NCI-H187 (cell line): ENCODE measurements at places on chromosomes 4 and X.

- DNase-seq: no peak
These were observed at the start of gene GK2 for GRCh38 chr4:79408063-79408462. TSS of gene GK2 (minus strand) at chr4:79408228. CDS start at chr4:79408200, 28 bp downstream.

GRCh38 chr4:7060346-7061150 is 7.3 kb downstream of the GRPEL1 start:
- DNase-seq: no peak

DNA sequence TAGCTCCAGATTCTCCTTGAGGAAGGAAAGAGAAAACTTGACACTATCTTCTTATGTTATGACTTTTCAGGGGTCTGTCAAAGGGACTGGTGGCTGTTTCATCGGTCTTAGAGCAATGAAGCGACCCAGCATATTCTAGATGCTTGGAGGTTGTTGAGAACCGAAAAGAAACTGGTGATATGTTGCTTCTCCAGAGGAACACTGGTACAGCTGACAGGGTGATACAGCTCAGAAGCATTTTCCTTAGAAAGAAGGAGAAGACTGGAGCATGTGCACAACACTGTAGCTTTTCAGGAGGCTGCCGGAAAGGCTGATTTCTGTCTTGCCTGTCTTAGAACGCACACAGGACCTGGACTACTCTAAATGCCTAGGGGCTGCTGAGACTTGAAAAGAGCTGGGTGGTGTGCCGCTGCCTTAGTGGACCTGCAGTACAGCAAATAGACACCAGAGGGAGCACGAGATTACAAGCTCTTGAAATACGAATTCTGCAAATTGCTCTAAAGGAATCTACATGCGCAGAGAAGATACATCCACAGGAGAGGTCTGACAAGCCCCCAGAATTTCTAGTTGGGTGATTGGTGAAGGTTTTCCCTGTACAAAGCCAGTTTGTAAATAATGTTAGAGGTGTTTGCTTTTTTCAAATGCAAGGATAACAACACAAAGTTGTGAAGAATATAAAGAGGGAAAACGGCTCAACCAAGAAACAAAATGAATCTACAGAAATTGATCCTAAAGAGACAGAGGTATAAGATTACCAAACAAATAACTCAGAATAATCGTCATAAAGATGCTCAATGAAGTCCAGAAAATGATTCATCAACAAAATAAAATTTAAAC is 223.1 kb upstream of the DMD start:
- no peak for DNase-seq

- DNase-seq: no peak
These were observed 3.8 kb upstream of the TBC1D14 start for GRCh38 chr4:6905516-6906445.

GRCh38 chrX:35150642-35151239 is 208.1 kb downstream of the FAM47B start:
- DNase-seq: no peak

- peak; percentile 9 for DNase-seq
These were observed 111.0 kb downstream of the DHX15 start for GRCh38 chr4:24473309-24473721.

GRCh38 chr4:128168701-128169100 is 107.6 kb downstream of the LARP1B start:
- no peak for DNase-seq

DNA sequence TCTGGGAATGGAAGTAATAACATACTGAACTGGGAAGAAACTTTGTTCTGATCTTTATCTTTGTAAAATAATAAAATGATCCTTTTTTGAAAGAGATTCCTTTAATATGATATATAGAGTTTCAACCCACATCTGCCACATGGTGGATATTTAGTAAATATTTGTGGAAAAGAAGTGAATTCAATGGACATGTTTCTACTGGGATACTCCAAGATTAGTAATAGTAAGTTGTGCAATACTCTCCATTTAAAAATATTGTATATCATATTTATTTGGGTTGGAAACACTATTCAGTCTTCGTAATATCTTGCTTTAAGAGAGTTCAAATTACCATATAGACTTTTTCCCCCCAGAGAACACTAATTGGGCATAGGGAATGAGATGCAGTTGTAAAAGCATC is 17.8 kb upstream of the ARSJ start:
- no peak for DNase-seq

- DNase-seq: no peak
These were observed 147.7 kb downstream of the RBM46 start for GRCh38 chr4:154928640-154929257.

- no peak for DNase-seq
These were observed 3.1 kb downstream of the NKX1-1 start for GRCh38 chr4:1403177-1403583.

GRCh38 chr4:13866881-13867280 is 239.4 kb upstream of the BOD1L1 start:
- no peak for DNase-seq

- no peak for DNase-seq
These were observed 235.3 kb downstream of the GPAT3 start for GRCh38 chr4:83771113-83771705.

DNA sequence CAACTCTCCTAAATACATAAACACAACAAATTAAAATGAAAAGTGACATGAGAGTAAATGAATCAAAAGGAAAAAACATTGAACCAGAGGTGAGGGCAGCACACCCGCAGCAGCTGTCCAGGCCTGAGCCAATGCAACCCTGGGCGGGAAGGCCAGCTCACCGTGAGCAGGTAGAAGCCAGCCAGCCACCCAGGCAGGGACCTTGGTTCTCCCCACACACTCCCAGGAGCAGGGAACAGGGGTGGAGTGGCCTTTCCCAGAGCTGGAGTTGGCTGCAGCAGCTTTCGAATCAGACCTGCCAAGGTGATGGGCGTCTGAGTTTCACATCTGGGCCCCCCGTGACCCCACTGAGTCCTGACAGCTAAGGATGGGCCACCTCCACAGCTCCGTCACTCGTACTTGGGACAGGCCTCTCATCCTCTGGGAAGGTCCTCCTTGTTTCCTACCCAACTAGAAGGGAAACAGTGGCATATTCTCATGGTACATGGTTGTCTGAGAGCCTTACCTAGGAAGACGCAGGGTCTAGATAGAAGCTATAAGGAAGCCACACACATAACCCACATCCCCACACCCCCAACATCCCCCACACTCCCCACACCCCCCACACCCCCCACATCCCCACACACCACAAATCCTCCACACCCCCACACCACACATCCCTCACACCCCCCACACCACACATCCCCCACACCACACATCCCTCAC is 172.2 kb downstream of the DCLK2 start:
- DNase-seq: no peak

DNA sequence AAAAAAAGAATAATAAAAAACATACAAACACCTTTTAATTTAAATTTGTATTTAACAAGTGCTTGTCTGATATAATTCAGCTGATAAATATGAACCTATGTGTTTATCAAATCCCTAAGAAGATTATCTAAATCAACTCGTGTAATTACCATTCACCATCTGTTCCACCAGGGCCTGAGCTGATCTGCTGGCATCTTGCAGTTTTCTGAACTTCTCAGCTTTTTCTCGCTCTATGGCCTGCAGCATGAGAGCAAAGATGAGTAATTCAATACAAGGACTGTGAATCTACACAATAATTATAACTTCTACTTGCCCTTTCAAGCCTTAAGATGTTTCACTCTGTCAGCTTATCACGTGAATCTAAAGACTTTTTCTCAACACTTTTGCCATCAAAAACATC is 709.7 kb downstream of the DMD start:
- no peak for DNase-seq

DNA sequence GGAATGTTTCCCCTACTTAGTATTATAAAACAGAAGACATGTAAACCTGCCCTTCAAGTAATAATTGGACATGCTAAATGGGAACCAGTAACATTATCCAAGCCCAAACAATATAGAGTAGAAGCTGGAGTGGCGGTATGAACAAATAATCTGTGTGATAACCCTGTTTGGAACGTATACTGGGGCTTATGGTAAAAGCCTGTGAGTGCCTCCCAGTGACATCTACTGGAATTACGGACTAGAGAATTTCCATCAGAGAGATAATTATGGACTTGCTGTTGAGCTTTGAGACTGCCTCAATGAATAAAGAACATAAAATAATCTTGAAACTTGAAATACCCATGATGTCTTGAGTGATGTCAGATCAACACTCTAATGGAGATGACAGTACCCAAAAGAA is 406.3 kb upstream of the GRIA3 start:
- DNase-seq: no peak

DNA sequence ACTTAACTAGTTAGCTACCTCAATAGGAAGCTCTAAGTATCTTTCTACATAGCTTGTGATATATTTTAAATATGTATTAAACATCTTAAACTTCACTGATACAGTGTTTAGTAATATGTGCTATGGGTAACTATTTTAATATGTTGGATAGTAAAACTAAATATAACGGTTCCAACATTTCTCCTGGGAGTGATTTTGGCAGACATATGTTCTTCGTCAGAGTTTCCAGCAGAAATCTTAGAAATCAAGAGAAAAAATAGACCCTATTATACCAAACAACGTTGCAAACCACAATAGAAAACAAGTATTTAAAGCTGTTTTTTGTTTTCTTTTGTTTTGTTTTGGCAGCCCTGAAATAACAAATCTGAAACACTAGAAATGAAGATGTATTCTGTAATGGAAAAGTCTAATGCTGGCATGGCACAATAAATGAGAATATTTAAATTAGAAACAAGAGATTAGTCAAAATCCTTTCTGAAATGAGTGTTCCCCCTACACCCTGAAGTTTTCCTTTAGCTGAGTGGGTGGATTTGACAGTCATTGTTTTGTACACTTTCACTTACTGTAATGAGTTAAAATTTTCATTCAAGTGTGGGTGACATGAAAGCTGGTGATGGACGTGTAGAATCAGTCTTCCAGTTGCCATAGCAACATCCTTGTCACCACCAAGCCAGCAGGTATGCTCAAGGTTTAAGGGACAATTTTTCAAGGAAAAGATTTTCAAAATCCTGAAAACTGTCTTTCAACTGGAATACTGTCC is 233.5 kb downstream of the SCFD2 start:
- no peak for DNase-seq

GRCh38 chr4:153790962-153791551 is 2.2 kb upstream of the SFRP2 start:
- DNase-seq: no peak

DNA sequence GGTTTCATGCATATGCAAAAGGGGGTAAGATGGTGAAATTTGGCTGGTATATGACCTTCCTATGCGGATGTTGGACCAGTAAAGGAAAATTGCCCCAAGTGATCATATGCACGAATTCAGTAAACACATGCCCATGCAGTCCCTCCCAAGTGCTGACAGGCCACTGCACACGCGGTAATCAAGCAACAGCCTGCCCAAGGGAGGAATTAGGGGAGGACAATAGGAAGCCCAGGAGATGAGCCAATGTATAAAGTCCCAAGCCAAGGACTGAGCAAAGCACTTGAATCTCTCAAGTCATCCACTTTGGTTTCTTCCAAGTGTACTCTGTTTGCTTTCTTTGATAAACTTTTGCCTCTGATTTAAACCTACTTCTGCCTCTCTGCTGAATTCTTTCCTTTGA is 21.1 kb downstream of the MAGEB16 start:
- DNase-seq: no peak

DNA sequence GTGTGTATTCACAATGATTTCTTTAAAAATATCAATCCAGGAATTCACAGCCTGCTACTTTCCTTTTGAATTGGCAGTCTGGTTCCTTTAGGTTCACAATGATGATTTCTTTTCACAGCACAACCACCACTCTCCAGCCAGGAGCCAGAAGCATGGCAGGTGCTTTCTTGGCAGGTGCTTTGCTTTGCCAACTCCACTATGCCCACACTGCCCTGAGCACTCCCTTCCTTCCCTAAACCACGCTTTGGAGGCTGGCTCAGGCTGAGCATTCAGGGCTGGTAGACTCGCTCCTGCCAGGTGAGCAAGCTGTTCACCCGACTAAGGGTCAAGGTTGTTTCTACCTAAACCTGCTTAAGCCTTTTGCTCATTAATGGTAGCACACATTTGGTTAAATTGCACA is 184.5 kb downstream of the SH3KBP1 start:
- no peak for DNase-seq

DNA sequence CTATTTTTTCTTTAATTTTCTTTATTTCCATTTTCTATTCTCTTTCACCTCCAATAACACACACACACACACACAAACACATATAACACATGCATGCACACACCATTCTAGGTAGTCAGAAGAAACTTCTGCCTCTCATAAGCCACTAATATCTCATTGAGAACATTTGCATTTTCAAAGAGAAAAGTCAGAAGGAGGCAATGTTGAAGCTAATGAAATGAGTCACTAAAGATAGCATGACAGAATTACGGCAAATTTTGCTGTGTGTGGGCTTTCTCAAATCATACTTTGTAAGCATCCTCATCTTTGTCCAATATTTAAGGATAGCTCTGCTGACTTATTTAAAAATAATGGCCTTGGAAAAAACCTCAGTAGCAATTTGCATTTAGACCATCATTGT is 291.3 kb downstream of the GUCY2F start:
- no peak for DNase-seq

DNA sequence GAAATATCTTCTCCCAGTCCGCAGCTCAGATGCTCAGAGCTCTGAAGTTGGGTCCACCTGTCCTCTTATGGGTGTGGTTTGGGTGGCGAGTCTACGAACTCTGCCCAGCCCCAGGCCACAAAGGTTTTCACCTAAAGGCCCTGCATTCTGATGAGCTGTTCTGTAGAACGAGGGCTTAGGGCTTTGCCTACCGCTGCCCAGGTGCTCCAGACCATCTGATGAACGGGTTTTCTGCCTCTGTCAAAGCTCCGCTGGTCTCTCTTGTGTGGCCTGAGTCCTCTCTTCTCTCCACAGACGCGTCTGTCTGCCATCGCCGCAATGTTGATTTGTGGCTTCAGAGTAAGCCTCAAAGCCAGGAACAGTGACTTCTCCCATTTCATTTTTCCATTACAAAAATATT is 28.4 kb upstream of the CPLX1 start:
- no peak for DNase-seq

- DNase-seq: no peak
These were observed 893 bp downstream of the RLIM start for GRCh38 chrX:74613370-74614092.

DNA sequence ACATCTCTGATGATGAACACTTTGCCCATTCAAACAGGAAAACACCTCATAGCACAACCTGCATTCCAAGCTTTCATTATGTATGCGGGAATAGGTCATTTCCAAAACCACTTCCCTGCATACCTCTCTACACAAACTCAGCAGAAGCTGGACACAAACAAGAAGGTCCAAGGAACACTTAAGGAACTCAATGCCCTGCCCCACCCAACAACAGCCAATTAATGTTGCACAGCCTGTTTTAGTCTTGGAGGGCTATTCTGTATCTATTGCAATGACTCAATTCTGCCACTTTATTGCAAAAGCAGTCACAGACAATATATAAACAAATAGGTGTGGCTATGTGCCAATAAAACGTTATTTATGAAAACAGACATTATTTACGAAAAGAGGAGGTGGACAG is 16.7 kb downstream of the OPHN1 start:
- no peak for DNase-seq

- no peak for DNase-seq
These were observed 25.6 kb downstream of the ZRSR2 start for GRCh38 chrX:15815779-15816437.
